ENCODE measurements at places on chromosomes 6 and 20.

DNA sequence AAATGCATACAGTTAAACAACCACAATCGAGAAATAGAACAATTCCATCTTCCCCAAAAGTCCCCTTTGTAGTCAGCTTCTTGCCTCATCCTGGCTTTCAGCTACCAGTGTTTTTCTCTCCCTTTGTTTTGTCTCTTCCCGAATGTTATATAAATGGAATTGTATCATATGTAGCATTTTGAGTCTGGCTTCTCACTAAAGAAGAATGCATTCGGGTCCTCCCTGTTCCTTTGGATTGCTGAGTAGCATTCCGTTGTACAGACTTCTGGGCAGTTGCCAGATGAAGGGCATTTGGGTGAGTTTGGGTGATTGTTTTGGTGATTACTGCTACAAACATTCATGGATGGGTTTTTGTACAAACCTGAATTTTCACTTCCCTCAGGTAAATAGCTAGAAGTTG is 27.8 kb downstream of the PRPH2 start:
- DNase-seq = peak; percentile 94

- no peak for DNase-seq
Observed at GRCh38 chr6:83767033-83767432, 58.1 kb upstream of the SNAP91 start.

DNA sequence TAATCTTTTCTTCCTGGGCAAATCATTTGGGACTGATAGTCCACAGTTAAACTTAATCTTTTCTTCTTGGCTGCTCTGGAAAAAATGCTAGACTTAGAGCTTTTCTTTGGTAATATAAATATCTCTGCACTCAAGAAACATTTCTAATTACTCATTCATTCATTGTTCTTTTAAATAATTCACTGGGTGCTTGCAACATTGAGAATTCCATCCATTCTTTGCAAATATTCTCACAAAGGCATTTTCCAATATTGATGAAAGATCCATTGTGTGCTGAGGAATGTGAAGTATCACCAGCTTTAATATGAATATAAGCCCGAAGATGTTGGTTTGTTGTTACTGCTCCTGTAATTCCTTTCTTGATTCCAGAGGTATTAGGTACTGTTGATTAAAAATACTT is 38.4 kb downstream of the AKAP7 start:
- peak; percentile 89 for DNase-seq

- DNase-seq = no peak
Observed at GRCh38 chr6:96073555-96073954, 57.8 kb downstream of the FUT9 start.

DNA sequence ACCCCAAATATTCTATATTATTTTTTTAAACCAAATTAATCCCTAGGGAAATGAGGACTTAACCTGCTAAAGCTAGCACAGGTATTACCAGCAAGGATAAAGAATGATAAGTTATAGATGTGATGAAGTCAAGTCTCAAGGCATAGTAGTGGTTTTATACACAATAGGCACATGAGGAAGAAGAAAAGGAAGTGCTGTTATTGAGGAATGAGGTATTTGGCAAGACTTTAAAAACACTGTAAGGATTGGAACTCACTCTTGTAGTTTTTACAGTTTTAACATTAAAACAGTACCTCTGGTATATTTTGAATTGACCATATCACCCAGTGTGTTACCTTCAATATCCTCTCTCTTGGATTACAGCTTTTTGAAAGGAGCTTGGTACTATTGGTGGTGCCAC is 54.6 kb downstream of the PHF3 start:
- no peak for DNase-seq

DNA sequence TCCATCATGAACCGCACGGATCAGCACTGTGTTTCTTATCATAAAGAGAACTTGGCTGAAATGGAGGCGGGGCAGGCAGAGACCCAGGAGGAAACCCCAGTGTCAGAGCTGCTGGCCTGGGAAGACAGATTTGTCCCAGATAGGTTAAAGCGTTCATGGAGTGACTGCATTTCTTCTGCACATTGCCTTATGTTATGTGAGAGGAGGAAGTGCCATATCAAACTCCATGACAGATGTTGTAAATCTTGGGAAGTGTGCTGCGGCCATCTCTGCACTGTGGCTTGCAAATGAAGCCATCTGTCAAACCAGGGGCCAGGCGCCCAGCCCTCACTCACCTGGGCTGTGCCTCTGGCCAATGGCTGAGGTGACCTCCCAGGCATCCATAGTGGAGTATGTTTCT is 163.0 kb downstream of the SLC24A3 start:
- DNase-seq = no peak

Data from AG10803 (cell line).